Activated CD4-positive, CD25-positive, alpha-beta regulatory T cell treated with anti-CD3 and anti-CD28 coated beads, Interleukin-2, amount 50 U/mL, for 24 hours (primary cell): ENCODE measurements at places on chromosomes 2 and 18.

GRCh38 chr2:19695706-19696105, 206.1 kb downstream of the TTC32 start:
- no peak for ATAC-seq

GRCh38 chr2:23561544-23561943, 176.6 kb downstream of the KLHL29 start:
- no peak for ATAC-seq

GRCh38 chr2:199659207-199659606, 191.8 kb downstream of the FTCDNL1 start:
- no peak for ATAC-seq

DNA sequence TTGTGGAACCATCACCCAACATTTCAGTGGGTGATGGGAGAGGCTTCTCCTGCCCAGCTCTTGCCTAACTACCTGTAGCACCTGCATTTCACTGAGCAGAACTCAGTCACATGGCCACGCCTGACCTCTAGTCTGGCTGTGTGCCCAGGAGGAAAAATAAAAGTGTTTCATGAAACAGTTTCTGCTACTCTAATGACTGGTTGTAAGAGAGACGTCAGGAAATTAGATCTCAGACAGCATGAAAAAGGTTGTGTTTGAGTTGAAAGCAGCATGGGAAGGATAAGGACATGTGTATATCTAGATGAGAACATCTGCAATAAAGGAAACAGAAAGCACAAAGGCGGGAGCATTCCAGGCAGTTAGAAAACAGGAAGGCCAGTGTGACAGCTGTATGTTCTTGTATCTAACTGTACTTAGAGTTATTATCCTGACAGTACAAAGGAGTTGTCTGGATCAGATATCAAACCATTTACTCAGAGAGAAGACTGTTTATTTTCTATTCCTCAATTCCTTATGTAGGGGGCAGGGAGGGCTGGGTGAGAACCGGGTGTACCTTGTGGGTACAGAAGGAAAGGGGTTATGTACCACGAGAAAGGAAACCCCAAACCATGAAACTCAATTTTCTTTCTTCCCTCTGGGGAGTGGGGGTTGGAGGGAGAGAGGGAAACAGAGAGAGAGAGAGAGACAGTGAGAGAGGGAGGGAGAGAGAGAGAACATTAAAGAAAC, 307.4 kb upstream of the VWC2L start:
- ATAC-seq: no peak

DNA sequence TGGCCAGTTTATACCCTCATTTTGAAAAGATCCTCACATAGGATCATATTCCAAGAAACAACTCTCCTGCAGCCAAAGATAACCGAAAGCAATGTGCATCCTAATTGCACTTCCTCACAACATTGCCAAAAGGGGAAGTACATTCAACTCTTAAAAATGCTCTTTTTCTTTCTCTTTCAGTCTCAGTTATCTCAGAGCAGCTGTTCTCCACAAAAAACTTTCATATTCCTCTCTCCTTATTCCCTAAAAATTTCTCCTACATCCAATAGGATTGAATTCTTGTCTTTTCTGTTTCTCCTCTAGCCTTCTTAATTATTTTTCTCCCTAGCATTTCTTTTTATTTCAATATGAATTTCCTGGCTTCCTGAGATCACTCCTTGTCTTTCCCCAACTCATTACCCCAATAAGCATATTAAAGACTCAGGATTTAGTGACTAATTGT, 7.4 kb upstream of the VRK2 start:
- no peak for ATAC-seq

DNA sequence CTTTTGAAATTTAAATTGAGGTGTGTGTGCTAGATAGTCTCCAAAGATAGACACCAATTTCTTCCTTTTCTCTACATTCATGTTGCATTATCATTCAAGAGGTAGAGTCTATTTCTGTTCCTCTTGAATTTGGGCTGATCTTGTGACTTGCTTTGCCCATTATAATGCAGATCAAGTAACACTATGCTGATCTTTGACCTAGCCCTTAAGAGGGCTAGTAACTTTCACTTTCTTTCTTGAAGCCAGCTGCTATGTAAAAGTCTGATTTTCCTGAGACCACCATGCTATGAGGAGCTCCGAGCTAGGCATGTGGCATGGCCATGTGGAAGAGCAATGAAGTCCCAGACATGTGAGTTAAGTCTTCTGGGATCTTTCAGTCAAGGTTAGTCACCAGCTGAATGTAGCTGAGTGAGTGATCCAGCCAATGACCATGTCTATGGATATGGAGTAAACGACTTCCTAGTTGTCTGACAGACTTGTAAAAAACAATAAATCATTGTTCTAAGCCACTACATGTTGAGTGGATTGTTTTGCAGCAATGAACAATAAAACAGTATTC, 189.4 kb upstream of the CWC22 start:
- ATAC-seq: no peak

DNA sequence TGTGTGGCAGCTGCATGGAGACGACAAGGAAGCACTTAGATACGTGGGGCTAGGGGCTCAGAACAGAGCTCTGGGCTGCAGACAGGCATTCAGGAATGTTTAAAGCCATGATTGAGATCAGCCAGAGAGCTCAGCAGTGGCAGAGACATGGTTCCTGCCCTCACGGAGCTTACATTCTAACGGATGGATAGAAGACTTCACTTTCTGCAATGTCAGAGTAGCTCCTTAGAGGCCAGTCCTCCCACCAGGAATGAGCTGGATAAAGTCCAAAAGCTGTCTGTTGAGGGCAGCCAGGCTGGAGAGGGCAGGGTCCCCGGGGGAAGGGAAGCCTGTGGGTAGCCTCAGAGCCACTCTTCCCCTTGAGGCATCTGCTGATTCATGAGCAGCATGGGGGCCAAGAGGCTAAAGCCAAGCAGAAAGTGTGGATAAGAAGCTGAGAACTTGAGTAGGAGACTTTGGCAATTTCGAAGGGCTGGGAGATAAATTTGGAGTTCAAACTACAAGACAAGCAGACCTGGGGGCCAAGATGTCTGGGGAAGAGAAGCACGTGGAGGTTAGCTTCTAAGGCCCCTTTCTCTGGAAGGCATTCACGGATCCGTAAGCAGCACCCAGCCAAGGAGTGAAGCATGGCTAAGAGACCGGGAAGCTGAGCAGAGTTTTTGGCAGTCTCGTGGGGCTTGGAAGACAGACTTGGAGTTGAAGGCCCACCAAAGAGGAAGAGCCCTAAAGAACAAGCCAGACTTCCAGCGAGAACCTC, 9.7 kb upstream of the CIB4 start:
- no peak for ATAC-seq

DNA sequence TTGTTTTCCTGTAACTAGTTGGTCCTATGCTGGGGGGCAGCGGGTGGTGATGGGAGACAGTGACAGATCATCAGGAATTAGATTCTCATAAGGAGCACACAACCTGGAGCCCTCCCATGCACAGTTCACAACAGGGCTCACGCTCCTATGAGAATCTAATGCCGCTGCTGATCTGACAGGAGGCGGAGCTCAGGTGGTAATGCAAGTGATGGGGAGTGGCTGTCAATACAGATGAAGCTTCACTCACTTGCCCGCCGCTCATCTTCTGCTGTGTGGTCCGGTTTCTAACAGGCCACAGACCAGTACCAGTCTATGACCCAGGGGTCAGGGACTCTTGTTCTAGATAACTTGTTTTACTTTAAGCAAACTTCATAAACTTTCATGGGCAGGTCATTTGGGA, 205.3 kb upstream of the SLC14A2 start:
- ATAC-seq: no peak

- no peak for ATAC-seq
Measured at GRCh38 chr2:132974467-132975095, 304.6 kb upstream of the LYPD1 start.

DNA sequence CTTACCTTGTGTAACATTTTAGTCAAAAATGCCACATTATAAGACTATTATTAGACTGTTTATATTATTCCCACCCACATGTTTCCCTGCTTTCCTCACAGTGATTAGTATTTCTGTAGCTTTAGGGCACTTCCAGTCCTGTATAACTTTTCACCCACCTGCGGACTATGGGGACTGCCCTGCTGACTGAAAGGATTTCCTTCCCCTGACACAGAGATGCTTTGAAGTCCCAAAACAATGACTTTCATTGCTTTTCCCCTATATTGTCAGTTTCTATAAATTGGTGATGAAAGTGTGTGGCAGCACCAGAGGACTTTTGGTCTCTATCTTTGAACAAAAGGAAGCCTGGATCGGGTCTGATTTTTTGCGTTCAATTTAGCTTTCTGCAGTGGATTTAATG, 59.0 kb upstream of the OTX1 start:
- no peak for ATAC-seq

DNA sequence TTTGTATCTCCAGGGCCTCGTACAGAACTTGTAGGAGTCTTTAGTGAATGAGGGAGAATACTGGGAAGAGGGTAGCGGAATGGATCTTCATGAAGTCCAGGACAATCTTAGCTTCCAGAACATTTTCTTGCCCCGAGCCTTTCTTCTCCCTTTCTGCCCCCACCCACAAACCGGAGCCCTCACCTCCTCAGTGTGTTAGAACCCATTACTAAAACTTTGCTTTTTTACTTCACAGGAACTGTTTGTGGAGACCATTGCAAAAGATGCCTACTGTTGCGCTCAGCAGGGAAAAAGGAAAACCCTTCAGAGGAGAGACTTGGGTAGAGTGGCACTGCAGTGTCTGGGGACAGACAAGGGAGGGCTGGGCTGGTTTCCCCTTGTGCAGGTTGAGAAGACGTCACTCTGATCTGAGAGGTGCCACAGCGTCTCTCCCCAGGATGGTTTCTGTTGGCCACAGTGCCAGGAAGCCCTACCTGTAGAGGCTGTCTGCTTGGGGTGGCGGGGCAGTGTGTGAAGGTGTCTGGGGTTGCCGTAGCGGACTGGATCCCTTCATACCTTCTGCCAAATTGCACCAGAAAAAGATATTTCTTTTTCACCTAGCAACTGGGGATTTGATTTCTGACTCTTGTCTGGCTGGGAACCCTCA, 786 bp downstream of the POLE4 start:
- ATAC-seq: no peak

- ATAC-seq: no peak
Measured at GRCh38 chr18:35912332-35912731, 60.1 kb upstream of the RMP24 start.

- no peak for ATAC-seq
Measured at GRCh38 chr2:170258382-170258781, 80.4 kb downstream of the MYO3B start.

DNA sequence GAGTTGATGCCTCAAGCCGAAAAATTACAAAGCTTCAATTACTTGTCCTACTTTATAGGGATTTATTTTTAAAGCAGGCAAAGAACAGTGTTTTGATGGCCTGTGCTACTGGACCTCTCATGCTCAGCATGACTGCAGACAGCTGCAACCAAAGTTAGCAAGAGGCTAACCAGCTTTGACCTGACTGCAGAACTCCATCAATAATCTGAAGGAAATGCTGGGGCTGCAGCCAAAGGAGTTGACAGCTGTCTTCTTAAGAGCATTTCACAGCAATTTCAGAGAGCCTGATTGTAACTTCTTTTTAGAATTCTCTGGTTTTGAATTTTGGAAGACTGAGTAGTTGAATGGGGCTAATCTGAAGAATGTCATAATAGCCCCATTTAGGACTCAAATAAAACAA, 46.5 kb upstream of the SESTD1 start:
- no peak for ATAC-seq

DNA sequence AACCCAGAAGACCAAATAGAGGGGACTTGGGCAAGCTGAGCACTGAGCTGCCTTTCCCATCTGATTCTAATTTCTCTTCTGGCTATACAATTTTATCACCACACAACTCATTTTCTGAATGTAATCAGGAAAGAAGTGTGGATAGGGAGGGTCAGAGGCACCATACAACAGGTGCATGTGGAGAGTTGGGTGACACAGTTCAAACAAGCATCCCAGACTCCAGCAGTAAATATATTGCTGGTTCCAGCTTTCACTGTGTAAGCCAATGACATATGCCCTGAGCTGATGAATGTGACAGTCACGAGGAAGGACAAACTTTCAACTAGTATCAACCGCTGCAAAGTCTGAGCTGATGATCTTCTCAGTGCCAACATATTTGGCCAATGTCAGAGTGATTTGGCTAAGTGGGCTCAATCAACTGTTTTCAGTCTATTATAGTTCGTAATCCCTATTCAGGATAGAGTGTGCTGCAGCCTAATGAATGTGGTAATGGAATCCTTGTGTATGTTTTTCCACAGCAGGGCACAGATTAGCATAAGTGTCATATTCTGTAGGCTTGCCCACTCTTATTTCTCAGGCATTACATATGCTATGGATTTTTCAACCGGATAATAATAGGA, 109.9 kb upstream of the MEIS1 start:
- ATAC-seq: no peak

DNA sequence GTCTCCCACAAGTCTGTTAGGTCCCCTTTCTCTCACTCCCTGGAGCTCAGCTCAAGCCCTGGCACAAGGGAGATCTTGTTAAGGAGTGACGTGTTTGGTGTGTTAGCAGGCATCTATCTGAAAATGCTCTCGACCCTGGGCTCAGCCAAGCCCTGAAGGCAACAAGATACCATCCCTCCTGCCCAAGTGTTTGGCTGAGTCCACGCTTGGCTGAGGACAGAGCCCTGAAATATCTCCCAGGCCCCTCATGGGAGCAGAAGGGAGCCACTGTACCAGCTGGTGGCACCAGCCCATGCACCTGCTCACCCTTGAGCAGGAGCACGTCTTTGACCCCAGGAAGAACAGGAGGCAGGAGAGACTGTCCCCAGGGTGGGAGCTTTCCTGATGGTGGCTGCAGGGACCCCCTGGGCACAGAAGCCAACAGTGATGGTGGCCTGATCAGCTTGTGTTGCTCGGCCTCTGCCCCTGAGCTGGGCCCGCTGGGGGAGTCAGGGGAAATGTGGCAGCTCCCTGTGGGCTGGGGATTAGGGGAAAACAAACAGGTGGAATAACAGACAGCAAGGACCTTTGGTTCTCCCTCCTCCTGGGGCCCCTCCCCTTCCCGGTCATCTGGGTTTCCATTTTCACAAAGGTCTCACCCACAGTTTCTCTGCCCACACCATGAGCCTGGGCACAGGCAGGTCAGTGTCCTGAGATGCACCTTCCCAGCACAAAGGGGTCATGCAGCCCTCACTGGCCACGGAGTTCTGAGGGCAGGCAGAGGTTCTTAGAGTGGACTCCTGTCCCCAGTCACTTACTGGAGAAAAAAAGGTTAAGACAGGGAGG, 91.6 kb downstream of the RHOB start:
- ATAC-seq: no peak

- no peak for ATAC-seq
Measured at GRCh38 chr2:144513388-144514101, 6.4 kb downstream of the ZEB2 start.

DNA sequence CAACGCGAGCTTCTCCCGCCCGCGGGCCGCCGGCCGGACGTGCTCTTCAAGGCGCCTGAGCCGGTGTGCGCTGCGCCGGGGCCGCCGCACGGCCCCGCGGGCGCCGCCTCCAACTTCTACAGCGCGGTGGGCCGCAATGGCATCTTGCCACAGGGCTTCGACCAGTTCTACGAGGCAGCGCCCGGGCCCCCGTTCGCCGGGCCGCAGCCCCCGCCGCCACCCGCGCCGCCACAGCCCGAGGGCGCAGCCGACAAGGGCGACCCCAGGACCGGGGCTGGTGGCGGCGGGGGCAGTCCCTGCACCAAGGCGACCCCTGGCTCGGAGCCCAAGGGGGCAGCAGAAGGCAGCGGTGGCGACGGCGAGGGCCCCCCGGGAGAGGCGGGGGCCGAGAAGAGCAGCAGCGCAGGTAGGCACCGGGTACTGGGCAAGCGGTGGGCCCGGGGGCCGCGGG, 676 bp downstream of the HOXD11 start:
- ATAC-seq: no peak

GRCh38 chr2:130390460-130391057, 34.7 kb downstream of the PTPN18 start:
- ATAC-seq: no peak
